ENCODE measurements at places on chromosomes 4 and X.
A peak's percentile ranks its signal among the peaks of the same experiment; 100 is the strongest.

- DNase-seq: no peak
Measured at GRCh38 chr4:48481581-48481980, 1.6 kb upstream of the SLC10A4 start.

DNA sequence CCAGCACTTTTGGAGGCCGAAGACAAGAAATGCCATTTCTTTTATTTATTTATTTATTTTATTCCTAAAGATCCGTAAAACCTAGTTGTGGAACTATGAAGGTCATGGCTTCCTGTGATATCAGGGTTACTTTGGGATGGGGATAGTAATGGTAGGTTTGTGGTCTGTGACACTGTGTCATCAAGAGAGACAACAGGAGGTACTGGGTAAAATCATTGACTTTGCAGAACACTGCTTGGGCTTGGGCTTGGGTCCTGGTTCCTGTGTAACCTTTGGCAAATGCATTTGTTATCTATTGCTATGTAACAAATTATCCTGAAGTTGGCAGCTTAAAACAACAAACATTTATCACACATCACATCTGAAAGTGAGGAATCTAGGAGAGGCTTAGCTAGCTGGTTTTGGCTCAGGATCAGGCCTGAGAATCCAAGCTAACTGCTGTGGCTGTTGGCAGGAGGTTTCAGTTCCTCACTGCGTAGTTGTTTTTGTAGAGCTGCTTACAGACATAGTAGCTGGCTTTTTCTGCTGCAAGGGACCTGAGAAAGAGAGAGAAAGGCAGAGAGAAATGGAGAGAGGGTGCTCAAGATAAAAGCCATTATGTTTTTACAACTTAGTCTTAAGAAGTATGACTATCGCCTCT is 576.4 kb upstream of the SLIT2 start:
- no peak for DNase-seq

- DNase-seq: no peak
Measured at GRCh38 chr4:106353786-106354185, 14.8 kb downstream of the GIMD1 start.

DNA sequence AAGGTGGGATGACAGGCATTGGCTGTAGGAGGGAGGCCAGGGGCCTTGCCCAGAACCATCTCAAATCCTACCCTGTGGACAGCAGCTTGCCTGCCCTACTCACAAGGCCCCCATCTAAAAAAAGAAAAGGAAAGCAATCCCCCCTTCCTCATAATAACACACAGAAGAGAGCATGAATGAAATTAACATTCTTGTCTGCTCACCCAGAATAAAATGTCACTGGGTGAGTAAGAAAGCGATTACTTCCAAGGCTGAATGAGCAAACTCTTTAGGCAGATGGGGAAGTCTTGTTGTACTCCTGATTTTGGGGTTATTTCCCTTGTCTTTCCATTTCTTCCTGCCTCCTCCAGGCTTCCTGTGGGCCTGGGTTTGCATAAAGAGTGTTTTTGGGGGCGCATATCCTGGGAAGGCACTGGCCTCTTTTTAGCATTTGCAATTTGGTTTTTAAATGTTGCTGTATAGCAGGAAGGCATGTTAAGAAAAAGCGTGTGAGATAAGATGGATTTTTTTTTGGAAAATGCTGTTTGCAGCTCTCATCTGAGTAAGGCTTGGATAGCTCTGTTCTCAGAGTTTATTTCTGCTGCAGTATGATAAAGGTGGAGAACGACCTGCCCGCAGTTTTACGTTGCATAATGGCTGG is 248.3 kb upstream of the GATB start:
- DNase-seq: no peak

GRCh38 chr4:185143601-185143969 is 519 bp downstream of the SLC25A4 start:
- no peak for DNase-seq

GRCh38 chr4:175106301-175106700 is 188.1 kb downstream of the ADAM29 start:
- no peak for DNase-seq

- no peak for DNase-seq
Measured at GRCh38 chrX:145813081-145813480, 4.5 kb upstream of the SLITRK2 start.

DNA sequence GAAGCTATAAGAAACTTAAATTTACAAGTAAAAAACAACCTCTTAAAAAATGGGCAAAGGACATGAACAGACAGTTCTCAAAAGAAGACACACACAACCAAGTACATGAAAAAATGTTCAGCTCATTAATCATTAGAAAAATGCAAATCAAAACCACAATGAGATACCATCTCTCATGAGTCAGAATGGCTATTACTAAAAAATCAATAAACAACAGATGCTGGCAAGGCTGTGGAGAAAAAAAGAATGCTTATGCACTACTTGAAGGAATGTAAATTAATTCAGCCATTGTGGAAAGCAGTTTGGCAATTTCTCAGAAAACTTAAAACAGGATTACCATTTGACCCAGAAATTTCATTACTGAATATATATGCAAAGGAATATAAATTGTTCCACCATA is 666.3 kb upstream of the GRIA3 start:
- DNase-seq: no peak

DNA sequence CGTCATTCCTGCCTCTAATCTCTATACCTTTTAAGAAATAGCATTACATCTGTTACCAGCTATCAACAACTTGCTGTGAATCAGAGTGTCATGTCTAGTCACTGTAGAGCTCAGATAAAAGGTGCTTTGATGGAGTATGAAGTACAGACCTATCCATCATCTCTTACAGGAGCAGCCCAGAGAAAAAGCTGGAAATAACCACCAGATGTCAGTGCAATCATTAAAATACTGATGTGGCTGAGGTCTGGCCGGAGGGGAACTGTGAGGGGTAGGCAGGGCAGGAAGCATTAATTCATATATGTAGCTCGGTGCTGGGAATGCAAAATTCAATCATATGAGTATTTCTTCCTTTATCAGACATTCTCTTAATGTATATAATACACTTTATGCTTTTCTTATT is 100.6 kb downstream of the AKAP4 start:
- DNase-seq: no peak

DNA sequence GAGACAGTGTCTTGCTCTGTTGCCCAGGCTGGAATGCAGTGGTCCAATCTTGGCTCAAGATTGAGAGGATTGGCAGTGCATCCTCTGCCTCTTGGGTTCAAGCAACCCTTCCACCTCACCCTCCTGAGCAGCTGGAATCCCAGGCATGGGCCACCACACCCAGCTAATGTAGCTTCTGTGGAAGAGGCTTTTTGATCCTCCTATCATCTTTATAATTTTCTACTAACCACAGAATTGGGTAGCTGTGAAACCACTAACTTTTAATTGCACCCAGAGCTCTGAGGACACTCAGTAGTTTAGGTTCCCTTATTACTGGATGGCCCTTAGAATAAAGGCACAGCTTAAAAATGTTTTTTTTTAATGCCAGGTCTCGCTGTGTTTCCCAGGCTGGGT is 8.9 kb upstream of the AGA start:
- no peak for DNase-seq

DNA sequence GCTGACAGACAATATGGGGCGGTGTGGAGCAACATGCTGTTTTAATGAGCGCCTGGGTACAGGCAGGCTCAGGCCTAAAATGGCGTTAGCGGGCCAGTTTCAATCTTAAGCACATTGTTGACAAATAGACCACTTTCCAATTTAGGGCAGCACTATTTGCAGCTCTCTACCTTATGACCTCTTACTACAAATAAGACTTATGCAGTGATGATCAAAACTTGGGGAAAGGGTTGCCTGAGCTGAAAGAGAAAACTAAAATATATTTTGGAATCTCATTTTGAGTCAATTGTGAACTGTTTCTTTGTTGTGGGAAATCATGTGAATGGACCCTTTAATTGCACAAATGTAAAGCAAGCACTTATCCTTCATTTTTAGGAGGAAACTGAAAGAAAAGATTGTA is 25.5 kb upstream of the GPAT3 start:
- no peak for DNase-seq

- no peak for DNase-seq
Measured at GRCh38 chr4:109945056-109945455, 32.4 kb downstream of the EGF start.

DNA sequence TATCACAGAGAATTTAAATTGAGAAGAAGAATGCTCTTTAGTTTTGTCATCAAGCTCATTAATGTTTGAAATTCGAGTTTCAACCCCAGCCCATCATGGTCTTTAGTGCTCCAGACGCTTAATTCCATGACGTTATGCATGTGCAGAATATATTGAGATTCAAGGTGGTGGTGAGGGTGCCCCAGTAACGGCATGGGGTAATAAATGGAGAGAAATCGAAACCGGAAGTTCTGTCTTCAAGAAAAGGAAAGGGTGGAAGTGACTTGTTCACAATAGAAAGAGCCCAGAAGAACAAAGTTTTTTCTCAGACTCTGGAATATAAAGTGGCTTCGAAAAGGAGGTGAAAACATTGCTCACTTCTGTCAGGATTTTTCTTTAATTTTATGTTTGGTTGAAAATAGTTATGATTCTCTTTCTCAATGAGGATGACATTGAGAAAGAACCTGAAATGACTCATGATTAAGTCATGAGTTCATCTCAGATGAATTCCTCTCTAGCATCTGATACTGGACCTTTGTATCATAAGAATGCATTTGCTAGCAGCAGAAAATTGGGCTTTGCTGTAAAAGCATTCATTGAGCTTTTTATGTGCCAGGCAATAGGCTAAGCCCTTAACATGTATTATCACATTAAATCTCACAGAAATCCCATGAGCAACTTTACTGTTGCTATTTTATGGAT is 779 bp upstream of the DDX60L start:
- DNase-seq: no peak

DNA sequence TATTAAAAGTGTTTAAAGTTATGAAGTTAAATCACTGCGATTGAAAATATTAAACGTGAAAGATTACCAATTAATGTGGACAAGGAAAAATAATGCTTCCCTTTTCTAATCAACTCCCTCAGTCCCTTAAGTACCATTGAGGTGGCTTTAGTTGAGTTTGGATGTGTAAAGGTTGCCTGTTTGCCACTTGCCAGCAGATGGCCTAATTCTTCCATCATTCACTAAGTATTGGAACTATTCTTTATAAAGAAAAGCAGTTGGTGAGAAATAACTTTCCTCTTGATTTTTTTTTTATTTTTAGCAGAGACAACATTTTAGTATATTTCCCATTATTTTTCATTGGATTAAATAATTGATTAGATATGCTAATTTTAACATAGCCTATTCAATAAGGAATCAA is 295.9 kb upstream of the TACR3 start:
- DNase-seq: no peak

DNA sequence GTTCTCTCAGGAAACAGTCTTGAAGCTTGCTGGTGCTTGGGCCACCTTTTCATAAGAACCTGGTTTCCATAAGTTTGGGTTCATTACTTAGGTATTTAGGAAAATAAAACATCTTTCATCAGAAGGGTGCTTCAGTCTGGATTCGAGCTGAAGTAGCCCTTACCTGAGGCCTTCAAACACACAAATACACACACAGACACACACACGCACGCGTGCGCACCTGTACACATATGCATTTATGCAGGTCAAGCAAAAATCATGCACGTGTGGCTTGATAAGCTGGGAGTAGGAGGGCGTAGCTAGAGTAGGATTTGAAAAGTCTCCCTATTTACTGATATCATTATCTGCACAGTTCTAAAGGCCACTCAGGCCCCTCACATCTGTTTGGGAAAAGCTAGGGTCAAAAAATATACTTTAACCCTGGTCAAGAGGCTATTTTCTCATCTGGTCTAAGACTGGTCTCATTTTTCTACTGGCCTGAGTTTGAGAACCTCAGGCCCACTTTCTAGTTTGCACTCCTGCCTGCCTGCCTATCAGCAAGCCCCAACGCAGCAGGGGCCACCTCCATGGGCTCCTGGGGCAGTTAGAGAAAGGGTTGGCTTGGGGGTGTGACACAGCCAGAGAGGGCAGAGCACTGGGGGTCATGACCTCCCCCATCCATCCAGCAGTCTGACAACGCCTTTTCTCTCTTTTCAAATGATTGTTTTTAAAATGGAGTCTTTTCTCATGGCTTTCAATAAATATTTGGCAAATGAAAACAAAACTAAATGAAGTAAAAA is 64.3 kb downstream of the RASL11B start:
- DNase-seq: peak; percentile 19

- DNase-seq: no peak
Measured at GRCh38 chr4:146255463-146255862, 41.1 kb downstream of the REELD1 start.

GRCh38 chrX:57583477-57583876 is 8.3 kb upstream of the ZXDB start:
- no peak for DNase-seq

GRCh38 chrX:129706400-129707072 is 32.2 kb upstream of the XPNPEP2 start:
- no peak for DNase-seq

DNA sequence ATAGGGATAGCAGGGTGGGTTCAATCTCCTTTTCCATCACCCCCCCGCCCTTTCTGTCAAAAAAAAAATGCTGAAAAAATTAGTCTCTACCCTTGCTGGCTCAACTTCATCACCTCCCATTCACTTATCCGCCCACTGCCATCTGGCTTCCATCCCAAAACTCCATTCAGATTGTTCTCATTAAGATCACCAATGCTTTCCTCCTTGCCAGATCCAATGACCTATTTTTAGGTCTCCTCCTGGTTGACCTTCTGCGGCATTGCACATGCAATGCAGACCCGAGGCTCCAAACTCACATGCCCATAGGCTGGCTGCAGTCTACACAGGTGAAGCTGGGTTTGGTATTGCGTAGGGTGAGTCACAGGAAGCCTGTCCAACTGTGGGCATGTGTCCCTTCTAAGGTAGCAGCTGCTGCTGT is 21.1 kb upstream of the STIM2 start:
- DNase-seq: no peak

DNA sequence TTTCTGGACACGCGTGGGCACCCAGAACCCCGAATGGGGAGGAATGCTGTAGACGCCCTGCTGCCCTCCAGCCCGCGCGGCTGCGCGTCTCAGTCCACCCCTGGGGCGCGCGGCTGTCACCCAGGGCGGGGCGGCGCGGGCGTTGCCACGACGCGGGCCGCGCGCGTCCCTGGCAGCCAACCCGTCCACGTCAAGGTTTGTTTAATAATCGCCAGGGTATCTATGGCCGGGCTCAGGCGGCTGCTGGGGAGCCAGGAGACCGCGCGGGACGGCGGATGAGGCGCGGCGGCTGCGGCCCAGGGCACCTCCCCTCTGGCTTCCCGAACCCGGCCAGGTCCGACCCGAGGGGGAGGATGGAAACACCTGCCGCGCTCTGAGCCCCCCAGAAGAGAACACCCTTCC is at the start of gene SPATA18:
TSS of gene SPATA18 (plus strand) at position 92 of the 402 bp plus-strand sequence. CDS start 401 bp downstream, outside the sequence.
- peak; percentile 43 for DNase-seq

Measured in nephron progenitor cell (in vitro differentiated cells).